8988T (cell line): ENCODE measurements at places on chromosomes 4 and X.

DNA sequence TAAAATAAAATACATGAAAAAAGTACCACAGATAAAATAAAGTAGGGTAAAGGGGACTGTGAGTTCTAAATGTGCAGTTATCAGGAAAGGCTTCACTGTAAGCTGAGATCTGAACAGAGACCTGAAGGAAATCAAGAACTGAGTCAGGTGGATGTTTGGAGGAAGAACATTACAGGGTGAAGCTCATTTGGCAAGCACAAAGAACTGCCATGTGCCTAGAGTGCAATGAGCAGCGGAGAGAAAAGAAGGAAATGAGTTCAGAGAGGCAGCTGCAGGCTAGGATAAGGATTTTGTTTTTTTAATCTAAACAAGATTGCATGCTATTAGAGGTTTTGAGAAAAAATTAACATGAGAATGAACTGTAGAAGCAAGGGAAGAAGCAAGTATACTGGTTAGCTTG is 373.1 kb downstream of the STPG2 start:
- DNase-seq, result no peak

GRCh38 chrX:51803833-51804232 is 60.6 kb downstream of the GSPT2 start:
- no peak for DNase-seq

DNA sequence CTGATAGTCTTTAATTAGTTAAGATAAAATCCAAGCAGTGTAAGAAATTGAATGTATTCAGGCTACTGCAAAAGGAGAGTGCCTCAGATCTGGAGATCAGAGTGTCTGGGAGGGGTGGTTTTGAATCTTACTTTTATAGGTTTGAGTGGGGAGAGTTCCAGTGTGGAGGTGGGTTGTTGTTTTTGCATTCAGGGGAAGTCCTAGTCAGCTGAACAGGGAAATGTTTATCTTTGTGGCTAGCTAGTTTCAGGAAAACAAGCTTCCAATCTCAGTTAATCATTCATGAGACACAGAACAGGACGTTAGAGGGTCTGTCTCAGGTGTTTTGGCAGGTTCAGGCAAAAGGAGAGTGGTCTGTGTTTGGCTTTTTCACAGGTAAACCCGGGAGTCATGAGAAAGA is 26.0 kb downstream of the ZNF81 start:
- DNase-seq, result no peak

GRCh38 chr4:40563401-40563800 is 66.3 kb downstream of the RBM47 start:
- DNase-seq, result no peak

- no peak for DNase-seq
Observed at GRCh38 chr4:128856246-128856645, 46.7 kb downstream of the JADE1 start.
